ENCODE measurements at places on chromosomes 2 and 18. TPM values are rescaled to one million over a fixed set of nuclear protein-coding genes. Genes with fewer than 3 reads are reported as not detected.

The MTCL1 gene
- total RNA-seq: 60.6 TPM

The CKAP2L gene
- 26.4 TPM for total RNA-seq

The INPP4A gene
- 11.2 TPM for total RNA-seq

The CXCR1 gene
- total RNA-seq: not detected

The CHRNG gene
- total RNA-seq: not detected

The DNAJC5G gene
- total RNA-seq: not detected

The METTL8 gene
- total RNA-seq: 73.3 TPM

The CNDP1 gene
- not detected for total RNA-seq

The ANKRD29 gene
- 6.1 TPM for total RNA-seq

The KLHL30 gene
- 0.33 TPM for total RNA-seq

The GULP1 gene
- 42.7 TPM for total RNA-seq

The GALR1 gene
- not detected for total RNA-seq

Data from fibroblast of the aortic adventitia (primary cell).